Fibroblast of skin of left biceps (primary cell): ENCODE measurements at places on chromosomes 3 and 15.

GRCh38 chr15:33844186-33844585 is 124.1 kb upstream of the CHRM5 start:
- no peak for DNase-seq

DNA sequence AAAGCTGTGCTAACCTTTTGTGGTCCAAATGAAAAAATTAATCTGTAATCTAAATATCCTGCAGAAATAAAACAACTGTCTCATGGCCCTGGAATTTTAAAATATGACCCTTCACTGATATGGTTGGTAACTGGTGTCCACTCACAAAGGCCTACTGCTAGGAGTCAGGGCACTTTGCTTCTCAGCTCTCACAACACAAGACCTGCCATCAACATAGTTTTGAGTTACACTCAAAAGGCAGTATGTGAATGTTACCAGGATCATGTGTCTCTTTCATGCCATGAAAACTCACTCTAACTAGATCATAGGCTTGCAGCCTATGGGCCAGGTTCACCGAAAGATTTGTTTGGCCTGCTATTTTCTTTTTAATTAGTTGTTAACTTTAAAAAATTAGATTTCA is 10.0 kb upstream of the MLF1 start:
- no peak for DNase-seq

GRCh38 chr3:50430191-50430590 is 70.9 kb upstream of the TMEM115 start:
- DNase-seq: no peak

- DNase-seq: no peak
Observed at GRCh38 chr15:77759896-77760592, 127.3 kb upstream of the LINGO1 start.

DNA sequence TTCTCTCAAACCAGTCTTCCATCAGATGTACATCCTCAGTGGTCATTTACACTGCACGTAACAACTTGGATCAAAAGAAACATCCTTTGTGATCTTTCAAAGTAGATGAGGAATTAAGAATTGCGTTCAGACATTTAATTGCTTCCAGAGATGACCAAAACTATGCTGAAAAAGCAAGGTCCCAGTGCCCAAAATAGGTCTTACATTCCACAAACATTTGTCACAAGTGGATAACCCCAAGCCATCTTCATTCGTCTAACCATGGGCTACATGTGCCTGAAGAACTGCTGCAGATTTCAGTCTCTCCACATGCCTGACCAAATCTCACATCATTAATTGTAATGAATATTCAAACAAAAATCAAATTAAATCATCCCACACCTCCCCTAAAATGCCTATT is 273.6 kb downstream of the SHOX2 start:
- DNase-seq: peak; percentile 60

DNA sequence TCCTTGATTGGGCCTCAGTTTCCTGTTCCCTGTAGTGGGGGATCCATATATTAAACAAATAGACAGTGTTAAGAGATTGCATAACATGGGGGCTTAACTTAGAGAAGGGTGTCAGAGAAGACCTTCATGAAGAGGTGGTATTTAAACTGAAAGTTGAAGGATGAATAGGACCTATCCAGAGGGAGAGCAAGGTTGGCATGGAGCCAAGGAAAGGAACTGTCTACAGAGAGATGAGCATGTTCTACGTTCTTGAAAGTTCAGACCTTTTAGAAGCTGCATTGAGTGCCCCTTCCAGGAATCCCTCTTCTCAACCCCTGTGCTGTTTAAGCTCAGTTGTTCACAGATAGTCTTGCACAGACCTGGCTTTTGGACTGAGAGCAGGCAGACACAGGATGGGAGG is 2.4 kb downstream of the HTD2 start:
- DNase-seq: no peak

- peak; percentile 91 for DNase-seq
Observed at GRCh38 chr3:188153437-188154013, 432 bp upstream of the LPP start.

DNA sequence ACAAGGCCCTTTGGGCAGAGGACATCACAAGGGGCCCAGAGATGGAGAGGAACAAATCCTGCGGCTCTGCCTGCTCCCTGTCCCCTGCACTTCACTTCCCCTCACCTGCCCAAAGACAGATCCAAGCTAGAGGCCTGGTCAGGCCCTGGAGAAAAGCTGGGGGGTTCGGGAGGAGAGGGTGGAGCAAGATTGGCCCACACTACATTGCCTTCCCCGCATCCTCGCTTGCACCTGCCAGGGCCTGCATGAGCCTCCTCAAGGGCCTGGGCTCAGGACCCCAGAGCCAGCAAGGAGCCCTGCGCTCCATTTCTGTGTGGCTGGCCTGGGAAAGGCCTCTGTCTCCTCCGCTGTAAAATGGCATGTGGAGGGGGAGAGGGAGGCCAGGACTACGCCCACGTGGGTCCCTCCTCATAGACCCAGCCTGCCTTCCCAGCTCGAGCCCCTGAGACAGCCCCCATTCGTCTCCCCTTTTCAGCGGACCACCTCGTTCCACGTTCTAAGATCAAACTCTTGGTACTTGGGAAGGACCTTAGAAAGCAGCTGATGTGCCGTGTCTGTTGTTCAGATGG is 106.0 kb downstream of the HMG20A start:
- no peak for DNase-seq

GRCh38 chr3:15768421-15769255 is 29.1 kb downstream of the ANKRD28 start:
- peak; percentile 95 for DNase-seq

- DNase-seq: no peak
Observed at GRCh38 chr15:27422997-27423396, 452.0 kb downstream of the GABRG3 start.

GRCh38 chr15:95825671-95826411 is 504.7 kb upstream of the NR2F2 start:
- DNase-seq: no peak

DNA sequence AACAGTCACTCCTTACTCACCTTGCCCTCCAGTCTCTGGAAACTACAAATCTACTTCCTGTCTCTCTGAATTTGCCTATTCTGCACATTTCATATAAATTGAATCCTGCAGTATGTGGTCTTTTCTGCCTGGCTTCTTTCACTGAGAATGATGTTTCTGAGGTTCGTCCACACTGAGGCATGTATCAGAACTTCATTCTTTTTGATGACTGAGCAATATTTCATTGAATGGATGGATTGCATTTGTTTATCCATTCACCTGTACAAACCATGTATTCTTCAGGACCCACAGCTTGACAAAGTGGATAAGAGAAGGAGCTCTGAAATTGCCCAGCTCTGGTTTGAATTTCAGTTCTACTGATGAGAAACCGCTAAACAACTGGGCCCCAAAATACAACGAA is 118.9 kb upstream of the ARRDC4 start:
- no peak for DNase-seq

GRCh38 chr15:62758126-62758951 is 284.2 kb upstream of the TPM1 start:
- DNase-seq: peak; percentile 90

- no peak for DNase-seq
Observed at GRCh38 chr3:62585861-62586260, 212.5 kb upstream of the FEZF2 start.

DNA sequence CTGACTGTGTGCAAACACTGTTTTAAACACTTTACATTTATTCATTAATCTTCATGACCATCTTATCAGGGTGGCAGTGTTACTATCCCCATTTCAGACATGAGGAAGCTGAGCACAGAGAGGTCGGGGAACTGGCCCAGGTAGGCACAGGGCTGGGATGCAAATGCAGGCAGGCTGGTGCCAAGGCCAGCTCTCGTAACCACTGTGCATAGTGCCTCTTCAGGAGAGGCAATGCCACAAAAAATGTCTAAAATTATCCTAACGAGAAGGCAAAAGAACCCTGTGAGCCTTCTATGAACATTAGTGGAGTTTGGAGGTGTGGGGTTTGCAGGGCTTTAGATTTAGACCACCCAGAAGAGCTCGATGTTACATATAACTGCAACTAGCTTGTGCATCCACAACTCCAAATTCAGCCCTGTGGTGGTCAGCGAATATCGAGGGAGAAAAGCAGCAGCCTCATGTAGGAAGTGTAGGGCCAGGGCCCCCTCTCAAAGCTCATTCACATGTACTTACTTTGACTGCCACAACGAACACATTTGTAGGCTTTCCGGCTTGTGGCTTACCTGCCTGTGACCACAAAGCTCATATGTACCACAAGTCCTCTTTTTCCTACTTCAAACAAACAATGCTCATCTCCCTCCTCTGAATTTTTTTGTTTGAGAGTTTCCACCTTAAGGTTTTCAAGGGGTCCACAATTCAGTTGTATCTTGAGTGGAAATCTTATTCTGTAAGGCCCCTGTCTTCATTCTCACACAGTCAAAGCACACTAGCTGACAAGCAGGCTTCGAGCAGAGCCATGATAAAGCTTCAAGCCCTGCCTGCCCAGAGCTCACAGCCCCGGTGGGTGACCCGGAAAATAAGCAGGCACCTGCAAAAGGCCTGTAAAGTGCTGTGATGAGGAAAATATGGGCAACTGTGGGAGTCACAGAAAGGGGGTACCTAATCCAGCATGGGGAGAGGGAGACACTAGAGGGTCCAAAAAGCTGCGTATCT is 722.9 kb upstream of the CFAP20DC start:
- DNase-seq: no peak

GRCh38 chr3:49536875-49537533 is 17.3 kb upstream of the BSN start:
- DNase-seq: no peak

DNA sequence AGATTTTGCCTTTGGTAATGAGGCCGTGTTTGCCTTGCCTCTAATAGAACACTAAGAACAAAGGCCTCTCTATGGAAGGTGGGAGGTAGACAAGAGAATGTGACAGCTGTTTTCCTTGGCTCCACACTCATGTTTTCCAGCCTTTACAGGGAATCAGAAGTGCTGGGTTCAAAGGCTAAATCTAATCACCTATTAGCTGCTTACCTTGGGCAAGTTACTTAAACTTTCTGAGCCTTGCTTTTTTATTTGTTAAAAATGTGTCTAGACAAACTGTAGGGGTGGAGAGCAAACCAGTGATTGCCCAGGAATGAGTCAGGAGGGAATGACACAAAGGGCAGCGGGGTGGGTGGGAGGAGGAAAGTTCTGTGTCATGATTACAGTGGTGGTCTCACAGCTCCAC is 179.0 kb downstream of the P3H2 start:
- DNase-seq: no peak

GRCh38 chr3:29100292-29100691 is 180.6 kb upstream of the RBMS3 start:
- DNase-seq: no peak

- no peak for DNase-seq
Observed at GRCh38 chr15:46151786-46152185, 517.0 kb downstream of the SQOR start.

- DNase-seq: no peak
Observed at GRCh38 chr15:52118969-52119749, 6.6 kb upstream of the BCL2L10 start.

GRCh38 chr3:114624571-114625181 is 330.8 kb downstream of the TIGIT start:
- peak; percentile 57 for DNase-seq

- peak; percentile 67 for DNase-seq
Observed at GRCh38 chr15:95972041-95972553, 358.4 kb upstream of the NR2F2 start.

GRCh38 chr3:30281526-30281925 is 324.9 kb upstream of the TGFBR2 start:
- no peak for DNase-seq

DNA sequence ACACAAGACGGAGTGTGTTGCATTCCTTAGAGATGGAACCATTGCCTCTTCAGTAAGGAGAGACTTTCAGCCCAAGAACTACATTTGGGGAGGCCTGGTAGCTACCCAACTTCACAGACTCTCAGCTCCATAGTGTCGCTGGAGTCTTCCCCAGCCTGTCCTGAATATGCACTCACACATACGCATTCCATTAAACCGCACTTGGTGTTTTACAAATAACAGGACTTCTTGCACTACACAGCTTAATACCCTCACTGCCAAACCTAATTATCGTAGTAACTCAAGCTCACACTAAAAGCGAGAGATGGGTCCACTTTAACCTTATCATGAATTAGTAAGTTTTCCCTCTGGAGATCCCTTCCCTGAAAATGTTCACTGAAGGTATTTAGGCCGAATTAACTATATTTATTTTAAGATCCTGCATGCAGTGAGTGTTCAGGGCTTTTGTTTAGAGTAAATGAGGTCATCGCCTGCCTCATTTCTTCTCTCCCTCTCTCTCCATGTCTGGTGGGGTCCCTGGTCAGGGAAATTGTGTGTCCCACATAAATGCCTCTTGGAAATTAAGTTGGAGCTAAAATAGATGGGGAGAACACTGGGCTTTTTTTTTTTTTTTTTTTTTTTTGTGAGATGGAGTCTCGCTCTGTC is 171.9 kb downstream of the FAM43A start:
- no peak for DNase-seq

- DNase-seq: no peak
Observed at GRCh38 chr3:71163198-71163918, 420.2 kb downstream of the FOXP1 start.

DNA sequence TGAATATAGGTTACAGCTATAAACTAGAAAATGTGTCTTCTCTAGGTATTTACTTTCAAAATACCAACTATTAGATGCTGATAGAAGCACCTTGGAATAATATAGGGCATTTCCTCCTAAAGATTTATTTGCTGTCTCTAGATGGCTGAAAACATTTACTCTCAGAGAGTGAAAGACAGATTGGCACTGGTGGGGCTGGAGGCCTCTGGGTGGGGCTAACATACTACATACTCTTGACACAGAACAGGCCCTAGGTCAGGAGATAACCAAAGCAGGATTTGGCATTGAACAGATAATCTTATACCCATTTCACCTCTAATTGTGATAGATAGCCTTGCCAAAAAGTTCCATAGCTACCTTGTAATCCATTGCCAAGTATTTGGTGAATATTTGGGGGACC is 253.3 kb upstream of the TBC1D5 start:
- no peak for DNase-seq

DNA sequence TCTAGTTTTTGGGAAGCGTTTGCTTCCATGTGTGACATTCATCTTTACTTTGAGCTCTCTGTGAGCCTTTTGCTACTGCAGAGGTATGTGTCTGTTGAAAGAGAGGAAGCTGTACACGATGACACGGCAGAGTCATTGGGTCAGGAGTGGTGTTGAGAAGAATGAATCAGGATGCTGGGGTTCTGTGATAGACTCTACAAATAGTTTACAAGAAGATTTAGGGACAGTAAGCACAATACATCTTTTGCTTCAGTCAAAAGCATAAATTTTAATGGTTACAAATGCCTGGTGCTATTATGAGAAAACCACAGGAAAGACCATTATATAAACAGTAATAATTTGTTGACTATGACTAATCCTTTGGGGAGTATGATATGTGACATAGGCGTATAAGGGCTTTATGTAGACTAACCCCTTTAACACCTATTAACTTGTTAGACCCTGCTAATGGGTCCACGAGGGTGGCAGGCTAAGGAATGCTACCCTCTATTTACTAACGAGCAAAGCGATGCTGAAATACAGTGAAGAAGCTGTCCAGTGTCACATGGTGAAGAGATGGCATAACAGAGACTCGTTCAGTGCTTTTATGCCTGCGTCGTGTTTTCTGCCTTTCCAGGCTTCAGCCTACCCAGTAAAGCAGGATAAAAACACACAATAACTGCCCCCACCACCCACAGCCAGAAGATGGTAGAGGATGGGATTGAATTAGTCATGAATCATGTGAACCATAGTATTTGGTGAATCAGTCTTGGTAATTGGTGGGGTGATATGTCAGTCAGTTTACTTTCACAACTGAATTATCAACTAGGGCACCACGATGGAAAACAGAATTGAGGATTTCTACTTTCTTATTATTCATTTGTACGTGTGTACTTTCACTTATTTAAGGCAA is 118.8 kb downstream of the LPP start:
- peak; percentile 77 for DNase-seq
